ENCODE measurements at places on chromosomes 3 and 15. TPM values are rescaled to one million over a fixed set of nuclear protein-coding genes. Genes with fewer than 3 reads are reported as not detected.

Gene MGLL
- 67.0 TPM for total RNA-seq

Gene ALG1L2
- not detected for total RNA-seq

Gene CYP1A1
- 0.41 TPM for total RNA-seq

Gene RAB8B
- 8.1 TPM for total RNA-seq

Gene DUOXA2
- total RNA-seq = not detected

Gene CGNL1
- total RNA-seq = 31.9 TPM

Gene KCNMB2
- total RNA-seq = 2.1 TPM

DNA sequence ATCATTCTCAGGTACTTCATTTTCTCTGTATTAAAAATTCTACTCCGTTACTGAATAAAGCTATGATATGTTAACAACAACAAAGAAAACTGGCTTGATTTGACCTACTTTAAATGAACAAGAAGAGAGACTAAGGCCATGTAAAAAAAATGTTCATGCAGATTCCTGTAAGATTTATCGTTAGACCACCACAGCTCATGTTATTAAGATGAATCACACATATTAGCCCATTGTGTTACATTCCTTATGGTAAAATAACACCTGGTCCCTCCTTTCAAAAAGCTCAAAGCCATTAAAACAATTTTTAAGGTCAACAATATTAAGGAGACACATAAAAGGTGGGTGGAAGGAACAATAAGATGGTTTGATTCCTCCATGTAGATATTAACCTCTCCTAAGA lies 6.3 kb downstream of the THOC7 start:
- no peaks in the 10 kb centered on the region for H3K27me3 ChIP-seq
- no peak overlapping the region for H3K4me3 ChIP-seq
- peaks cover 4% of the 10 kb centered on the region for H3K4me1 ChIP-seq
- H3K36me3 ChIP-seq = no peaks in the 10 kb centered on the region
- no peak overlapping the region for H3K27ac ChIP-seq

GRCh38 chr3:178270838-178271237 lies 265.4 kb upstream of the KCNMB2 start:
- no peaks in the 10 kb centered on the region for H3K36me3 ChIP-seq
- no peak overlapping the region for H3K27ac ChIP-seq
- H3K4me1 ChIP-seq = no peaks in the 10 kb centered on the region
- DNase-seq = no peak
- no peaks in the 10 kb centered on the region for H3K27me3 ChIP-seq
- H3K4me3 ChIP-seq = no peak overlapping the region

DNA sequence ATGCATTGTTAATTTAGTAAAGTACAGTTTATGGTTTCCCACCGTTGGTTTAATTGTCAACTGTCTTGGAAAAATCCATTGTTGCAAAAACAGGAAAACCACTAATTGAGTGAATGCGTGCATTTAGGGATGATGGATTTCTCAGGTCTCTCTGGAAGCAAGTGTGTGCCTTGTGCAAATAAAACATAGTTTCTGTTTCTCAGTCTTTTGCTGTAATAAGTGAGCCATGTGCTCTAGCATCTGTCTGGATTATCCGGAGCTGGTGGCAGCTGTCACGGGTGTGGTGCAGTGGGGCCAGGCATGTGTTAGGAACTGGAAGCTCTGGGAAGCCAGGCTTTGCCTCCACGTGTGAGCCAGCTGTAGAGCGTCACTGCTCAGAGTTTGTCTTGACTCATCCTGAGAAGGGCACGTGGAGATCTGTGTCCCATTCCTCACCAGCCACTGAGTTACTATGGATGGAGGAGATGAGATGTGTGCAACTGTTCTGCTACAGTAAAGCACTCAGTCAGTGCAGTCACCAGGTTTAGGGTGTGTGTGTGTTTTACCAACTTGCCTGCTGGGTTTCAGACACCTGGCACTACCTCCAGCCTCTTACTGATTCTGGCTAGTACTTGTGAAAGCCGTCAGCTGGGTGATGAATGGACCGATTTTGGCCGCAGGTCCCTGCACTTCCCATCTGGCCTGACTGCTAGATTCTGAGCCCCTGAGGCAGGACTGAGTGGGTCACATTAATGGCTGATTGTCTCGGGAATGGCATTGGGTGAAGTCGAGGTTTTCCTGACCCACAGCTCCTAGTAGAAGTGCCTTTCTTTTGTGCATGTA lies 7.2 kb downstream of the APBA2 start:
- H3K36me3 ChIP-seq = no peaks in the 10 kb centered on the region
- H3K4me1 ChIP-seq = no peaks in the 10 kb centered on the region
- H3K4me3 ChIP-seq = no peak overlapping the region
- H3K27me3 ChIP-seq = peaks cover 29% of the 10 kb centered on the region

DNA sequence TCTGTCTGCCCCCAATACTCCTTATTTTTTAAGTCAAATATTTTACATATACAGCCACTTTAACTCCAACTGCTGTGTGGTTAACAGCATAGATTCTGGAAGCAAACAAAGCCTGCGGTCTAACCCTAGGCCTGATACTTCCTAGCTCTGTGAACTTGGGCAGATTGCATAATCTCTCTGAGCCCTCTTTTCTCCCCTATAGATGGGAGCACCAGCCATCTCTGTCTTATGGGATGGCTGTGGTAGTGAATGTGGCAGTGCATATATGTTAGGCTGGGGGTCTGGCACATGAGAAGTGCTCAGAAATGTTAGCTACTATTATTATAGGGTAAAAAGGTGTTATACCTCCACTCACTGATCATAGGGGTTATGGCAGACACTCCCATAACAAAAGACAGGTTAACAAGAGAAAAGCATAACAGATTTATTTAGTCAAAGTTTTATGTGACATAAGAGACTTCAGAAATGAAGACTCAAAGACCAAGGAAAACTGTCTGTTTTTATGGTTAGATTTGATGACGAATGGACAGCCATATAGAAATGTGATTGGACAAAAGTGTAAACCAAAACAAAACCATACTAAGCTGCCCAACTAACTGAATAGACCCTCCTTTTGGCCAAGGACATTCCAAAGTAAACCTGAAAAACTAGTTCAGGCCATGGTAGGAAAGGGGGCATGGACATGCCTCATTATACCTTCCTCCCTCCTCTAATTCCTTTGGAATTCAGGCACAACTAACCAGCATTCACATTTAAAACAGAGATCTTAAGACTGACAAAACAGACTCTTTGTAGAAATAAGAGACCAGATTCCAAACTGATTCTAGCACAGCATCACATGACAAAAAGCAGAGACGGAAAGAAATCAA lies 53.9 kb upstream of the DAZL start:
- H3K4me1 ChIP-seq = no peaks in the 10 kb centered on the region
- no peak overlapping the region for H3K4me3 ChIP-seq
- H3K27ac ChIP-seq = no peak overlapping the region
- H3K36me3 ChIP-seq = no peaks in the 10 kb centered on the region
- no peak for DNase-seq

DNA sequence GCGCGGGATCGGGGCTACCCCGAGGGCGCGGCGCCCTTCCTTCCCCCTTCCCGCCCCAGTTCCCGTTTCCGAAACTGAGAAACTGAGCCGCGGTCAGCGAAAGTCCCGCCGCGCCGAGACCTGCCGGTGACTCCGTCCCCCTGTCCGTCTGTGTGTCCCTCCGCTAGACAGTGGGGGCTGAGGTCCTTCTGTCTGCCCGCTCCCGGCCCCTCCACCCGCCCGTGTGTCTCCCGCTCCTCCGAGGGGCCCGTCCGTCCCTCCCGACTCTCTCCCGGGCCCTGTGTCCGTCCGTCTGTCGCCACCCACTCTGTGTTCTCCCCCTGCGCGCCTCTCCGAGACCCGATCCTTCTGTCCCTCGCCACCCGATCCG lies 426 bp downstream of the PRKCD start:
- peak; percentile 52 for DNase-seq
- H3K4me1 ChIP-seq = peaks cover 53% of the 10 kb centered on the region
- peak overlapping the region; percentile 82 for H3K4me3 ChIP-seq
- no peaks in the 10 kb centered on the region for H3K36me3 ChIP-seq
- peaks cover 5% of the 10 kb centered on the region for H3K27me3 ChIP-seq

GRCh38 chr3:14201940-14202684 lies 23.5 kb downstream of the LSM3 start:
- H3K36me3 ChIP-seq = peaks cover 21% of the 10 kb centered on the region
- no peak overlapping the region for H3K4me3 ChIP-seq
- H3K27ac ChIP-seq = no peak overlapping the region
- DNase-seq = no peak
- no peaks in the 10 kb centered on the region for H3K27me3 ChIP-seq

DNA sequence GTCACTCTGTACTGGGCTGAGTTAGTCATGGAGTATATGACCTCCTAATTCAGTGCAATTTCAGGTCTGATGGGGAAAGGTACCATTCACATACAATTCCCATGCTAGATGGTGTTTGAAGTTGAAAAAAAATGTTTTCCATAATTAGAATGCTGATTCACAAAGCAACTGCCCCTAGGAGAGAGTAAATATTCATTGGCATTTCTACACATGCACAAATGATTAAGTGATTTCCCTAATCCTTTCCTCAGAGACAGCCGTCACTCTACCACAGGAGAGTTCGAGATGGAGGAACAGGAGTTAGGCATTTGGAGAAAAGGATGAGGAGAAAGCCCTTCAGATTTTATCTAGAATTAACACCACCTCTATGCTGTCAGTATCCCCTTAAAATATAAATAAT lies 32.5 kb downstream of the GADL1 start:
- H3K4me3 ChIP-seq = no peak overlapping the region
- no peak for DNase-seq
- no peak overlapping the region for H3K27ac ChIP-seq
- H3K36me3 ChIP-seq = no peaks in the 10 kb centered on the region
- H3K27me3 ChIP-seq = no peaks in the 10 kb centered on the region

DNA sequence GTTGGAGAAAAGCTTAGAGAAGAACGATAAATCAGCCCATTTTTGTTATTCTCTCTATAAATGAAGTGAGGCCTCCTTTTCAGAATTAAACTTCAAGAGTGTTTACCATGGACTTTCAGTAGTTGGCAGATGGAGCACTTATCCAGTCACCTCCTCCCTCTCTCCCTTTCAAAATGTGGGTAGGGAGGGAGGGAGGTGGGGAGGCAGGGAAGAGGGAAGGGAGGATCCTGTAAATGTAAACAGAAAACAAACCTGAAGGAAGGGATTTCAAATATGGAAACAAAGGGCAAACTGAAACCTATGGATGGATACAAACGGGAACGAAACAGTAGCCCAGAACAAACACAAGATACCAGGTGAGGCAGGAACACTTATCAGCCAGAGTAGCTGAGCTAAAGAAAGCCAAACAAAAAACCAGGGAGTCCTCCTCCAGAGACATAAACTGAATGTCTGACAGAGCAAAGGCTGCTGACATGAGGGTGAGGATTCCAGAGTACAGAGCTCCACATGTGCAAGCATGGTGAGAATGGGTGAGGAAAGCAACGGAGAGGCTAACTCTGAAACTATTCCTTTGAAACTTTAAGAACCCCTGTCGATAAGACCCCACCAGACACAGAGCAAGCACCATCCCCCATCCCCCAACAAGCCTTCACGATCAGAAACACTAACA lies 41.0 kb upstream of the GP5 start:
- no peaks in the 10 kb centered on the region for H3K4me1 ChIP-seq
- no peak overlapping the region for H3K4me3 ChIP-seq
- peaks cover 97% of the 10 kb centered on the region for H3K36me3 ChIP-seq

GRCh38 chr15:85897207-85897894 lies 102.6 kb upstream of the KLHL25 start:
- no peaks in the 10 kb centered on the region for H3K4me1 ChIP-seq
- DNase-seq = no peak
- H3K27ac ChIP-seq = no peak overlapping the region
- H3K27me3 ChIP-seq = peaks cover 87% of the 10 kb centered on the region

- H3K27me3 ChIP-seq = peaks cover 31% of the 10 kb centered on the region
- H3K4me1 ChIP-seq = peaks cover 5% of the 10 kb centered on the region
- H3K36me3 ChIP-seq = no peaks in the 10 kb centered on the region
- H3K4me3 ChIP-seq = no peak overlapping the region
- no peak for DNase-seq
Measured at GRCh38 chr15:70585707-70586034, 177.7 kb downstream of the UACA start.

GRCh38 chr3:190575437-190576185 lies 61.7 kb downstream of the IL1RAP start:
- no peak overlapping the region for H3K27ac ChIP-seq
- H3K36me3 ChIP-seq = no peaks in the 10 kb centered on the region
- peak; percentile 22 for DNase-seq
- no peaks in the 10 kb centered on the region for H3K27me3 ChIP-seq
- peaks cover 30% of the 10 kb centered on the region for H3K4me1 ChIP-seq

DNA sequence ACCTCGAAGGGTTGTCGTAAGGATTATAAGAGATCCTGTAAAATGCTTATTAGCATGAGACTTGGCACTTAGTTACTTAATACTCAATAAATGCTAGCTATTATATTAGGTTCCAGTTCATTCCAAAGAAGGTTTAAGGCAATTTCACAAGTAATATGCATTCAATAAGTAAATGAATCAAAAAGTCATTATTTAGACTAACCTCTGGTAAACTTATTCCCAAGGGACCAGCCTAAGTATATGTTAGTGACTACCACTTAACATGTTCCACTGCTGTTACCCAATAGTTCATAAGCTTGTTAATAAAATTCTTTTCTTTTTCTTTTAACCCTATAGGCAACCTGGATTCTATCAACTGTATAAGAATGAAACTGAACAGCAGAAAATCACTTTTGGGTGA lies 5.1 kb downstream of the PDCD10 start:
- no peaks in the 10 kb centered on the region for H3K36me3 ChIP-seq
- no peak for DNase-seq
- H3K27me3 ChIP-seq = no peaks in the 10 kb centered on the region

GRCh38 chr3:38221005-38221404 lies 44.6 kb upstream of the SLC22A13 start:
- H3K4me3 ChIP-seq = no peak overlapping the region
- no peaks in the 10 kb centered on the region for H3K4me1 ChIP-seq
- DNase-seq = no peak
- no peaks in the 10 kb centered on the region for H3K27me3 ChIP-seq
- H3K36me3 ChIP-seq = peaks cover 49% of the 10 kb centered on the region

GRCh38 chr3:171763392-171763791 lies 46.9 kb downstream of the PLD1 start:
- no peak overlapping the region for H3K4me3 ChIP-seq
- H3K36me3 ChIP-seq = no peaks in the 10 kb centered on the region
- peaks cover 91% of the 10 kb centered on the region for H3K4me1 ChIP-seq
- no peaks in the 10 kb centered on the region for H3K27me3 ChIP-seq

GRCh38 chr15:76823890-76824289 lies 81.2 kb downstream of the SCAPER start:
- H3K36me3 ChIP-seq = peaks cover 3% of the 10 kb centered on the region
- no peak for DNase-seq
- H3K27ac ChIP-seq = no peak overlapping the region
- H3K4me3 ChIP-seq = no peak overlapping the region
